ENCODE measurements at places on chromosomes 4 and X.

GRCh38 chr4:946517-947471 lies 14.5 kb downstream of the TMEM175 start:
- DNase-seq: no peak

- DNase-seq: no peak
Observed at GRCh38 chrX:54166915-54167314, 16.1 kb downstream of the FAM120C start.

- DNase-seq: peak; percentile 66
Observed at GRCh38 chr4:155543126-155543765, 123.4 kb upstream of the GUCY1A1 start.

DNA sequence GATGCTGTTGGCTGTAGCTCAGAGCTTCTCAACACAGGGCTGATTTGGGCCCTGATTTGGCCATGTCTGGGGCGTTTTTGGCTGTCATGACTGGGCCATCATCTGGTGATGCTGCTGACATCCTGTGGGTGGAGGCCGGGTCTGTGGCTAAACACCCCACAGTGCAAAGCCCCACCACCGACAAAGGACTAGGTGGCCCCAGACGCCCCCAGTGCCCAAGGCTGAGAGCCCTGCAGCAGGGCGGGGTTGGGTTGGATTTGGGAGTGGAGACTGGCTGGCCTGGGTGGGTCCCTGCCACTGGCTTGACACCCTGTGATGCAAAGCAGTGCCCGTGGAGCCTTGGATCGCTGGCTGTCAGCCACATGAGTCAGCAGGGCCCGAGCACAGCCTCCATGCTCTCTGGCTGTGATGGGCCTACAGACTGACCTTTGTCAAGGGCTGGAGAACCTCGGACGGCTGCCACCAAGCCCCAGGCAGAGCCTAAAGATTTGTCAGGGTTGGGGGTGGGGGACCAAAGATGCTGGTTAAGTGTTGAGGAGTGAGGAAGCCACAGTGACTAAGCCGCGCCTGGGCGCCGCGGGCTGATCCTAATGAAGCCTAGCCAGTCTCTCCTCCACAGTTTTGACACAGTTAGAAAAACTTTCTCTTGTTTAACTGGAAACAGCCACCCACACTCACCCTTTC lies 28.3 kb downstream of the CYTL1 start:
- peak; percentile 47 for DNase-seq

DNA sequence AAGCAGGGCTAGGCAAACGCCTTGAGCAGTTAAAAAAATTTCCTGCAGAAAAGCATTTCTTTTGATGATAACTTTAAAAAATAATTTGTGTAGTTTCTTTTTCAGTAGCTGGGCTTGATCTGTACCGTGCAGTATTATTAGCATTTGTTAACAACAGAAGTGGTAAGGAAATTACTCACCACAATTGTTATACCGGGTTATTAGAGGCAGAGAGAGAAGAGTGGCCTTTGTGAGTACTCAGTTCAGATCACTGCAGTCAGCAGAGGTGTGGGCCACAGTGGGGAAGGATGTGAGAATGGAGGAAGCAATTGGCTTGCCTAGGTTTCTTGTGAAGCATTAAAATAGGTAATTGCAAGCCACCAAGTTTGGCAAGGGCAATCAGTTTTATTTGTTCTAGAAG lies 14.3 kb upstream of the IL21 start:
- DNase-seq: no peak

- DNase-seq: peak; percentile 33
Observed at GRCh38 chr4:41360214-41360920, 103.6 kb downstream of the UCHL1 start.

DNA sequence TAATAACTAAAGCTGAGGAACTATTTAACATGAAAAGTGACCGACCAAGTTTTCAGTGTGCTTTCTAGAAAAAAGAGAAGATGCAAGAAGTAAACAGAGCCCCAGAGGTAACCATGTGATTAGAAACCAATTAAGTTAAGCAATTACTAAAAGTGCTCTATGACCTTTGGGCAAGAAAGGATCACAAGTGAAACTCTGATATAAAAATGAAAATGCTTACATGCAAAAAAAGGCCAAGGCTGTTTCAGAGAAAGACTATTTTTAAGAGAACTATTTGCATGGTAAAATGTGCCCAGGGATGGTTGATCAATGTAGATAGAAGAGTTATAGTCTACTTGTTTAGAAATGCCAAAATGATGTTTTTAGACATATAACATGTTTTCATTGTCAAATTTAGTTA lies 22.0 kb downstream of the KLHL15 start:
- DNase-seq: no peak

DNA sequence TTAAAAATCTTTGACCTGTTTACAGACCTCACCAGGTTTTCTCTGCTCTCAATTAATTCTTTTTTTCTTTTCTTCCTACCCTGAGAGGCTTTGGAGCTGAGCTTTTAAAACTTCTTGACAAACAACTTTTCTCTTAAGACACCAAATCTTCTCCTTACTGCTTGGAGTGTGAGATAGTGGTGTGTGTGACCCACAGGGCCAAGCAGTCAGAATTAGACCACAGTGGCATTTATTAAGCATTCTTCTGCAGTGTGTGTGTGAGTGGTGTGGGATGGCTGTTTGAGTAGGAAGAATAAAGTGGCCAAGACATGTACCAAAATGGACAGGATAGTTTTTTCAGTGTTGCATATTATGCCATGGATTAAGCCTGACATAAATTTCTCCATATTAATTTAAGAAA lies 665.1 kb downstream of the RAPGEF2 start:
- DNase-seq: peak; percentile 80

- no peak for DNase-seq
Observed at GRCh38 chr4:29047341-29048041, 1672.7 kb upstream of the PCDH7 start.

All from fibroblast of upper back skin (primary cell).